ENCODE measurements at places on chromosomes 12 and 14. TPM values are rescaled to one million over a fixed set of nuclear protein-coding genes. Genes with fewer than 3 reads are reported as not detected.

Gene ADAMTS20
- polyA plus RNA-seq = not detected

Gene ARHGDIB
- polyA plus RNA-seq = 31.8 TPM

Gene AICDA
- polyA plus RNA-seq = not detected

Gene CD27
- polyA plus RNA-seq = 0.07 TPM

Gene FAM90A1
- polyA plus RNA-seq = 0.09 TPM

Gene ADGRD1
- not detected for polyA plus RNA-seq

Gene GAS2L3
- polyA plus RNA-seq = 4.7 TPM

Gene RPL10L
- not detected for polyA plus RNA-seq

Data from IMR-90 (cell line).